H54 (cell line): ENCODE measurements at places on chromosomes 7 and 10.
A peak's percentile ranks its signal among the peaks of the same experiment; 100 is the strongest.

DNA sequence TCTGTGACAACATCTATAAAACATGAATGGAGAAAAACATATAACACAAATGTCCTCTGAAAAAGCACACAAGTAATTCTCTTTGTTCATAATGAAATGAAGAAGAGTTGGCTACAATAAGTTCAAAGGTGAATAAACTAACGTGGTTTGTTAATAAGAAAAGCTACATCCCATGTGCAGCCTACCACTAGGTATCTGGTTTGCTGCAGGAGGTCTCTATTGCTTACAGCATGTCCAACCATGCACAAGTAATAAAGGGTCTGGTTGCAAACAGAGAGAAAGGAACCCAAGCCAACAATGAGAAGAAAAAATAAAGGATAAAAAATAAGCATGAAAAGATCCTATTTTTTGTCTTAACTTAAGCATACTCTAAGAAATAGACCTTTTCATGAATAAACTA is 139.2 kb downstream of the CHCHD3 start:
- no peak for DNase-seq

GRCh38 chr7:4108951-4109350 is 573.1 kb upstream of the FOXK1 start:
- DNase-seq = no peak

DNA sequence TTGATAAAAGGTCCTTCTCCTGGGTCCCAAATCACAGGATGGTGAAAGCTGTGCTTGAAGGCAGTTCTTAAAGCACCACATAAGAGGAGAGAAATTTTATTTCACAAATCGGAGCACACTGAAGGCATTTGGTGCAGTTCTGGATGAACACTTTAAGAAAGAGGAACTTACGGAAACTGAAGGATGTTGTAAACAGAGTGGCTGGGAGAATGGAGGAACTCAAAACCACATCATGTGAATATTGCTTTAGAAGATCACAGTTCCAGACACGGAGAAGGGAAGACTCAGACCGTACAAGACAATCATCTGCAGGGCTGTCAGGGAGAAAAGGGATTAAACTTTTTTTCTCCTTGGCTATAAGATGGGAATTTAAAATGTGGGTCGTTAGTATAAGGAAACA is 9.0 kb upstream of the GPR141 start:
- DNase-seq = no peak

DNA sequence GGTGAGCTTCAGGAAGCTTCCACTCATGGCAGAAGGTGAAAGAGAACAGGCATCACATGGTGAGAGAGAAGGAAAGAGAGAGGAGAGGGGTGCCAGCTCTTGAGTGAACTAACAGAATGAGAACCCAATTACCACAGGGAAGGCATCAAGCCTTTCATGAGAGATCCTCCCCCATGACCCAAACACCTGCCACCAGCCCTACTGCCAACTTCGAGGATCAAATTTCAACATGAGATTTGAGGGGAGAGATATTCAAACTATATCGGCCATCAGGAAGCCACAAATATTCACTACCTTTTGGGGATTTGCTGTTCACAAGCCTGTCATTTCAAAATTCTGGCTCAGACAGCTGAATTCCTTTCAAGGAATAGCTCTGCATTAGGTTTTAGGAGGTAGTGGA is 39.9 kb upstream of the SMNDC1 start:
- DNase-seq = no peak

- DNase-seq = peak; percentile 71
Measured at GRCh38 chr7:25009257-25009656, 29.3 kb upstream of the OSBPL3 start.

DNA sequence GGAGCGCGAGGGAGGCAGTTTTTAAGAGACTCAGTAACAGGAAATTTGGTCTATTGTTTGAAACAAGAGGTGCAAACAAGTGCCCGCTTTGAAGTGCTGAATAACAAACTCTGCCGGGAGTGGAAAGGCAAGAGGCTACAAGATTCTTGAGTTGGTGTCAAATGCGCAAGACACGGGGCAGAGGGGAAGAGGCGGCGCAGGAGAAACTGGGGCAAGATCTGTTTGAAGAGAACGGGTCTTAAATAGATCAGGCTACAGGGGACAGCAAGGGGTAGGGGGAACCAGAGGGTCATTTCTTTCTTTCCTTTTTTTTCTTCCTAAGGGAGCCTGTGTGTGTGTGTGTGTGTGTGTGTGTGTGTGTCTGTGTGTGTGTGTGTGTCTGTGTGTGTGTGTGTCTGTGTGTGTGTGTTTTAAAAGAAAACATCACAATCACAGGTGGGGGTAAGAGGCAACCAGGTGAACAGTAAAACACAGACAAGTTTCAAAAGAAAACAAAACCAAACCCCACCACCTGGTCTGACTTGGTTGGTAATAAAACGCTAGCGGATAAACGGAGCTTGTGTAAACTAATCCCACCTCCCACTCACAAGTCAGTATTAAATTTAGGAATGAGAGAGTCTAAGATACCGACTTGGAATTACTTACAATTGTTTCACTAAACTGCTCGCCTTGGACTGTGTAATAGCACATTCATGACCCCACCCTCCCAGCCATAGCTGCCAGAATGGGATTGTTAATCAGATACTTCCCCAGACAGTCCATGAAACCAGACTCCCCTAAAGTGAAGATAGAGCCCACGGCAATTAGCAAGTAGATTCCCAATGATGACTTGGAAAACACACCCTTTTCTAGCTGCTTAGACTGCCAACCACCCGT is 13.1 kb upstream of the CUX1 start:
- DNase-seq = no peak

DNA sequence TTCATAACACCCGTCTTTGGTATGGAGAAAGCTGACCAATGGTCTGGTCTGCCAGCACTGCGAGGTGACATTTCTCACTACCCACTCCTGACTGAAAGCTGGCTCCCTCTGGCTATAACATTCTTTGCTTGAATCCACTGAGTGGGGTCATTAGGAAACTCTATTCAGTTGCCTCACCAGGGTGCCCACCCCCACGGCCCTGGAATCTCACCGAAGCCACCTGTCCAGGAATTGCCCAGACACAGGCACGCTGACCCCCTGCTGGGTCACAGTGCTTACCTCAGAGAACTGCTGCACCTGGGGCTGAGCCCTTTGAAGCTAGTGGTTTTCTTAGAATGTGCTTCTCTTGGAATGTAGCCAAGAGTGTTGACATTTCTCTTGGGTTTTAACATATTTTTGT is 28.6 kb downstream of the HECW1 start:
- no peak for DNase-seq

GRCh38 chr7:33901847-33902246 is 3.5 kb upstream of the BMPER start:
- no peak for DNase-seq

DNA sequence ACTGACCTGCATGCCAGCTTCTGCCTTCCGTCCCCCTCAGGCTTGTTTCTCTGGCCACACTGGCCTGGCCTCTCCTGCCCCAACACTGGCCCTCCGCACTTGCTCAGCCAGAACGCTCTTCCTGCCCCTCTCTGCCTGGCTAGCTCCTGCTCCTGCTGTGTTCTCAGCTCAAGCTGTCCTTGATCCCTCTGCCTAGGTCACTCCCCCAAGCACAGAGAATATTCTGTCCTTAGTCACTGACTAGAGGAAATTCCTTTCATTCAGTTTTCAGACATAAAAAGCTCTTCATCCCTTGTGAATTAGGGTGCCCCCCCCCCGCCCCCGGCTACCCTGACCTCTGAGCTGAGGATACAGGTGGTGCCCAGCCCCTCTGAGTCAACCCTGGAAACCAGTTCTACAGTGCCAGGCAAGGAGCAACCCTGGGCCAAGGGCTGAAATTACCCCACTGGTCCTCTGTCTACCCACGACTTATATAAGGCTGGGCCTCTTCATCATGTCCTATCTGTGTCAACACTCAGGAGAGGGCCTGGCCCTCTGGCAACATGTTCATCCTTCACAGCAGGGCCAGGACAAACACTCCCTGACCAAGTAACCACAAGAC is 6.6 kb upstream of the SGPL1 start:
- DNase-seq = no peak

DNA sequence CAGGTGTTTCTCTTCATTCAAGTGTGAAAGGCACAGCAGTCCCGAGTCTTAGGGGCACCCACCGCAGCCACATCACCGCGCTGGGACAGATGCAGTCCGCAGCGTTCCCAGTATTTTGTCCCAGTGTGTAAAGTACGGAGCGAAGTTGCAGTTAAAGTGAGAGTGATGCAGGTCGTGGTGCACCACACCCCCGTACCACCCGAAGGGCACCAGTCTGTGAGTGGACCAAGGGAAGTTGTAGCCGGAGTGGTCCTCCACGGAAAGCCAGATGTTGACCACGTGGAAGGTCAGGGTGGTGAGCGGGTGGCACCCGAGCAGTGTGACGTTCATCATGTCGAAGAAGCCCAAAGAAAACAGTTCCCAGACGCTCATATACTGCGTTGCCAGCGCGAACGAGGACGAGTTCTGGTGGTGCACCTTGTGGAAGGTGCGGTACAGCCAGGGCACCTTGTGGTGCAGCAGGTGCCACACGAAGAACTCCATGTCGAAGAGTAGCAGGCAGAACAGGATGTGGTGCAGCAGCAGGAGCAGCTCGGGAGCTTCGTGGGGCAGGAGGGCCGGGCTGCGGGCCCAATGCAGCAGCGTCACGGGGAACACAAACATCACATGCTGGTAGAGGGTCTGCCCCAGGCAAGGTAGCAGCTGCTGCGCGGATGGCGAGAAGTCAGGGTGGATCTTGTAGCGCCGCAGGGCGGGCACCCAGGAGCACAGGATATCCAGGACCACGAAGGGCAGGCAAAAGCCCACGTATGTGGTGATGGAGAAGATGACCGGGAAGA is 526 bp downstream of the CH25H start:
- no peak for DNase-seq

DNA sequence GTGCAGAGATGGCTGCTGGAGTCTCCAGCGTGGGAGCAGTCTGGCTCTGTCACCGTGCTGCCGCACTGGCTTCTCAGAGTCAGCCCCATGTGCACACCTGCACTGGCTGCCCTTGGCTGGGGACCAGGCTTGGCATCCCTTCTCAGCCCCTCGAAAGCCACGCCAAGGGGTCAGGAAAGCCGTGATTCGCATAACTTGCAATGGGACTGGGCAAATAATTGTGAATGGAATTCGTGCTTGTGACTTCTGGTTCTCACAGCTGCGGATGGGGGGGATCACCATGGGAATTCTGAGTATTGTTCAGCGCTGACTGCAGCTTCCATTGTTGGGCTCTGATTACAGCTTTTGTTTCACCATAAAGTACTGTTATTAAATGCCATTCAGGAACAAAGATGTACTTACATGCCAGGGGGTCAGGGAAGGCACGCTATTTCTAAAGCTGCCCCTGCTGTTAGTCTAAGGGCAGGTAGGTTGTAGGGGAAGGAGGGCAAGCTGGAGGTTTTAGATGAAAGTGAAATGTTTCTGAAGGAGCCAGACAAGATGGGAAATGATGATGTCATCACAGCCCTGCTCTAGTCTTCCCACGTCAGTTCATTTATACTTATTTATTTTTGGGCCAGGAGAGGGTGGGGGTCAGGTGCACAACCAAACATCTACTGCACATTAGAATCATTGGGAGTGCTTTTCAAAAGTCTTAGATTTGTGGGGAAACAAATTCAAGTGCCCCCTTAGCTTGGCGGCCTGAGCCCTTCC is 5.8 kb upstream of the PLEKHA1 start:
- no peak for DNase-seq

- no peak for DNase-seq
Measured at GRCh38 chr10:124573726-124574455, 112.3 kb downstream of the LHPP start.

- DNase-seq = no peak
Measured at GRCh38 chr10:108434559-108435252, 1270.2 kb upstream of the SORCS1 start.

DNA sequence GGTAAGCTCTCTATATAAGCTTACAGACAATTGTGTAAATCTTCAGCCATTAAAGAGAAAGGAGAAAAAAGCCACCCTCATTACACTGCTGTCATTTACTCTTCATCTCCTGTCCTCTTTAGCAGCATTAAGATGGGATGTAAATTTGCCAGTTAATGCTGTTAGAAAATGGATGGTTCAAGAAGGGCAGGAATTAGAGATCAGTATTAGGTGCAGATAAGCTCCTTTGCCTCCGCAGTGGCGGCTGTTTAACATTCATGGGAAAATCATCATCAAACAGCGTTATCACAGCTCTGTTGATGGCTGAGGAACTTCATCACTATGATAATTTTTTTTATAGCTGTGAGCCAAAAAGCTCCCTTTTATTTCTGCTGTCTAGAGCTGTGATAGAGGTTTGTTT is 61.8 kb upstream of the FAM204A start:
- no peak for DNase-seq

- no peak for DNase-seq
Measured at GRCh38 chr10:119045561-119045960, 16.0 kb downstream of the NANOS1 start.

DNA sequence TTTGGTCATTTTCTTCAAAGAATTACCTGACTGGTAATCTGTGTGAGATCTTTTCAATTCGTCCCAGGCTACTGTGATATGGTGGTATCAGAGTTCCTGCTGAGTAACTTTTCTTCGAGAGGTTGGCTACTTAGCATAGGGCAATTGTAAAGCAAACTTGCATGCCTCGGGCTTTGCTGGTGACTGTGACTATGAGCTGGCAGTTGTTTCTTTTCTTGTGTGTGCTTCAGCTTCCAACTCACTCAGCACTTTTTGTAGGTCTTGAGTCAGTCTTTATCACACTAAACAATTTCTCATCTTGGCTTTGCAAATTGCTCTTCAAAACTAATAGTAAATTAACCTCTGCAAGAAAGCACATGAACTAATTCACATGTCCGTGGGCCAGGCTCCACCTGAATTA is 44.3 kb downstream of the PRR15 start:
- peak; percentile 42 for DNase-seq

DNA sequence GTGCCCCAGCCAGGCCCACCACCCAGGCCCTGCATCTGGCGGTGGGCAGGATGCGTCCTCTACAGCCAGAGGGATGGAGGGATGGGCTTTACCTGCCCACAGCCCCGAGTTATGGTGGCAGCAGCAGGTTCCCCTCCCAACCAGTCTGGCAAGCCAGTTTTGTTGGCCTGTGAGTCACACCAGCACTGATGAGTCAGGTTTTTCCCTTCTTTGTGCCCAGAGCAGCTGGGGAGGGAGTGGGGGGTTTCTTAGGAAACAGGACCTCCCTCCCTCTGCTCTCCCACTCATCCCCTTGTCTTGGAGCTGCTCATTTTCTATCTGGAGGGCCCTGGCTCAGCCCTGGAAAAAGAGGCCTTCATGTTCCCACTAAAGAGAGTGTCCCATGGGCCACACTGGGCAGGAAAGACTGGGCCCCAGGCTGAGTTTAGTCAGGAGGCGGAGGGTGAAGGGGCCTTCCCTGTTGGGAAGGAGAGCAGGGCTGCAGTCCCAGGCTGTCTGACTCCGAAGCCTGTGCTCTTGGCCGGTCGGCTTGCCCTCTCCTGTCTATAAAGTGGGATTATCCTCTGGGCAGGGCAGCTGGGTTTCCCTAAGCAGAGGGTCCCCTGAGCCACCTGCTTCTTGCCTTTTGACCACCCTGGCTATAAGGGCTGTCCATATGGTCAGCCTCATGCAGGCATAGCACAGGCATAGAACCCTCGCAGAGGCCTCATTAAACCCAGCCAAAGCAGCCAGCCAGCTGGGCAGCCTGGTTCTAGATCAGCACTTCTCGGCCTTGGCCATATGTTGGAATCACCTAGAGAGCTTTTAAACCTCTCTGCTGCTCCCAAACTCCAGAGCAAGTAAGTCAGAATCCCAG is 30.2 kb upstream of the ANKRD2 start:
- peak; percentile 94 for DNase-seq

GRCh38 chr10:110022716-110023504 is 15.1 kb downstream of the ADD3 start:
- DNase-seq = no peak
